Kasumi-1 (cell line): ENCODE measurements at places on chromosomes 12 and 14.

GRCh38 chr12:124351422-124351821 lies 56.5 kb downstream of the RFLNA start:
- no peak for DNase-seq

- peak; percentile 73 for DNase-seq
Measured at GRCh38 chr14:24806061-24806678, 172.2 kb upstream of the GZMB start.

DNA sequence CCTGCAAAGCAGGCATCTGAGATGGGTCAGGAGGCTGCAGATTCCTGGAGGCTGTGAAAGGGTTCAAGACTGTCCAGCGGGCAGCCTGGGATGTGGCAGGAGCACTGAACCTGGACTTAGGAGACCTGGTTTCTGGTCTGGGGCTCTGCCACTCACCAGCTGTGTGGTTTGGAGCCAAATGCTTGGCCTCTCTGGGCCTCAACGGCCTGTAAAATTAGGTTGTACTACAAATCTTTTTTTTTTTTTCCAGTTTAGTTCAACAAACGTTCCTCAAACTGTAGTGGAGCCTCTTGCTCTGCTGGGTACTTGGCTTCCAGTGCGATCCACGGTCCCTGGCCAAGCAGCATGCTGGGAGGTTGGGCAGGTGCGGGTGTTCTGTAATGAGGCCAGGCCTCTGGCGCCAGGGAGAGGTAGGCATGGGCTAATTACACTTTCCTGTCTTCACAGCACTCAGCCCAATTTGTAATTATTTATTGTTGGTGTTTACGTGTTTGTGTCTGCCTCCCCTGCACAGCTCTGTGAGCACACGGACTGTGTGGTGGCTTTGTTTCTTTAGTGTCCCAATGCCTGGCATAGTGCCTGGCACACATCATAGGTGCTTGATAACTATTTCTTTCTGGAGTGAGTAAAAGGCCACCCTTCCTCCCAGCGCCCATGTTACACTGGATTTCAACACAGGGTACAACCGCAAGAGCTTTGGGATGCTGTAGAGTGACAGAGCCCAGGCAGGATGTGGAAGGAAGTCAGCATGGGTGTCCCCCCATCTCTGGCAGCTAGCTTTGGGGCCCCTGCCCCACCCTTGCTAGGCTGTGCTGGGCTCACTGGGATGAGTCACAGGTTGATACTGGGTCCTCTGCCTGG lies 5.8 kb upstream of the KRT80 start:
- DNase-seq, result peak; percentile 96

DNA sequence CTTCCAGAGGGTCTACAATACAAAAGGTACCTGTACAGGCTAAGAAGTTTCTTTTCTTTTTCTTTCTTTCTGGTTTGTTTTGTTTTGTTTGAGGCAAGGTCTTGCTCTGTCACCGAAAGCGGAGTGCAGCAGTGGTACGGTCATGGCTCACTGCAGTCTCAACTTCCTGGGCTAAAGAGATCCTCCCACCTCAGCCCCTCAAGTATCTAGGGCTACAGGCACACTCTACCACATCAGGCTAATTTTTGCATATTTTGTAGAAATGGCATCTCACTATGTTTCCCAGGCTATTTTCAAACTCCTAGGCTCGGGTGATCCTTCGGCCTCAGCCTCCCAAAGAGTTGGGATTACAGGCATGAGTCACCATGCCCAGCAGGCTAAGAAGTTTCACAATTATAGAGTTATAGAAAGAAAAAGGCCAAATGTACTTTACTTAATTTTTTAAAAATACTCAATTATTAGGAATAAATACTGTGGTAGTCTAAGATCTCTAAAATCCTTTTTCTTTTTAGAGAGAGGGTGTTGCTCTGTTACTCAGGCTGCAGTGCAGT lies 3.0 kb upstream of the PIGH start:
- DNase-seq, result no peak

GRCh38 chr14:51520087-51520486 lies 131.6 kb upstream of the FRMD6 start:
- no peak for DNase-seq

DNA sequence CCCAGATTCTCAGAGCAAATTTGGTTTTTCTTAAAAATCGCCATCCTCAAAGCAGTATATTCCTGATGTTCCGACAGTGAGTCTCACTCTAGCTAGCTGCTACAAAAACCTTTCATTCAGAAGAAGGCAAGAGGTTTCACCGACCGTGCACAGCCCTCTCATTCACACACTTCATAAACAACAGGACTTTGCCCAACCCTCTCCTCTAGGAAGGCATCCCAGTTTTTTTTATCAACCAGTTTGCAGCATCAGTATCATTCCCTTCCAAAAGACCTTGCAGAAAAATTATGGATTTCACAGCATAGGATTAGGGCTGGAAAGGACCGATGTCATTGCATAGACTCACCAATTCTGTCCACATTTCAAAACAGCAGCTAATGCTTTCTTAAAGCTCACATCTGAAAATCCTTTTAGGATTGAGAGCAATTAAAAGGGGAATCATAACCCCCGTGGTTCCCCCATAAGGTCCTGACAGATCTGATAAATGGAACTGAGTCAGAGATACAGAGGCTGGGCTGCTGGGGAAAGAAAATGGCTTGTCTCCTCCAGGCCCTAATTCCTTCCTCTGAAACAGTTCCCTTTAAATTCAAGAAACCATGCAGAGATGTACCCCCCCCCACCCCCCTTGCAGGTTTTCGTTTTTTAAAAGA lies 597 bp downstream of the SVOP start:
- no peak for DNase-seq

DNA sequence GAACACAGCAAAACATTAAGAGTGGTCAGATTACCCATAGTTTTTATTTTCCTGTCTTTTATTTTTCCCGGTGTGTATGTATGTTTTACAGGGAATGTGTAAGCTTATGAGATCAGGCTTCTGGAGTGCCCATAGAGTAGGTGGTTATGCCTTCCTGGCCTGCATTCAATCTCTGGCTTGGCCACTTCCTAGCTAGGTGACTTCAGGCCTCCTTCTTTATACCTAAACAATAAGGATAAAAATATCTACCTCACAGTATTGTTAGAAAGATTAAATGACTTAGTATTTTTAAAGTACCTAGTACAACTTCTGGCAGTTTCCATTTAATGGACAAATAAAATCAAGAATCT lies 42.4 kb downstream of the ITPR2 start:
- DNase-seq, result no peak

DNA sequence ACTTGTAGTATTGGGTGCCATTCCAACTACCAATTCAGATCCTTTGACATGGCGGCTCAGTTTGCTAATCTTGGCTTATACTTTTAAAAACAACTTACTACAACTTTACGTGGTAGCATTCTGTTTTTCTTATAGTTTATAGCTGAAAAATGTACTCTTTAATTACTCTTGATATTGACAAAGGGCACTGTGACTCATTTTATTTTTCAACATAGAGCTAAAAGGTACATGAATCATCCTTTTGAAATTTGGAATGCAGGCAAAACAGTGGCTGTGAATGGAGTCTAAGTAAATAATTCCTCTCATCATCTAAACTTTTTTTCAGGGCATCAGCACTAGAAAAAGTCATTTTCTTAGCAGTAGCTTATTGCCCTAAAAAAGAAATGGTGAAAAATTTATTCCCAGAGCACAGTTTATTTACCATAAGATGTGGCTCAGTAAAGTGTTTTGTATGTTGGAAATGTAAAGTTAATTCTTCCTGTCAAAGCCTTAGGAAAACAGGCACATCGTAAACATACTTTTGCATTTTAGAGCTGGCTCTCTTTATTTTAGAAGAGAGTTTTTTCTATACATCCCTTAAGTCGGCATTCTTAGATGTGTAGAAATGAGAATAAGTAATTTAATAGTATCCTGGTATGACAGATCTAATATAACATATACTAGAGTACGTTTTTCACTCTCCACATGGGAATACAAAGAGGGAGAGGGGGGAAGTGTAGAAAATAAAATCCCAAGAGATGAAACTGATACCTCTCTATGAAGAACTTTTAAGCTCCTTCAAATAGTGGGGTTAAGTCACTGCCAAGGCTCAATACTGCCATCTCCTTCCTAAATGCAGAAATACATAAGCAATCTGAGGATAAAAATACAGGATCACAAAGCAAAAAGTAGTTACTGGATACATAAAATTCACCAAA lies 55.2 kb downstream of the SLC25A21 start:
- no peak for DNase-seq

DNA sequence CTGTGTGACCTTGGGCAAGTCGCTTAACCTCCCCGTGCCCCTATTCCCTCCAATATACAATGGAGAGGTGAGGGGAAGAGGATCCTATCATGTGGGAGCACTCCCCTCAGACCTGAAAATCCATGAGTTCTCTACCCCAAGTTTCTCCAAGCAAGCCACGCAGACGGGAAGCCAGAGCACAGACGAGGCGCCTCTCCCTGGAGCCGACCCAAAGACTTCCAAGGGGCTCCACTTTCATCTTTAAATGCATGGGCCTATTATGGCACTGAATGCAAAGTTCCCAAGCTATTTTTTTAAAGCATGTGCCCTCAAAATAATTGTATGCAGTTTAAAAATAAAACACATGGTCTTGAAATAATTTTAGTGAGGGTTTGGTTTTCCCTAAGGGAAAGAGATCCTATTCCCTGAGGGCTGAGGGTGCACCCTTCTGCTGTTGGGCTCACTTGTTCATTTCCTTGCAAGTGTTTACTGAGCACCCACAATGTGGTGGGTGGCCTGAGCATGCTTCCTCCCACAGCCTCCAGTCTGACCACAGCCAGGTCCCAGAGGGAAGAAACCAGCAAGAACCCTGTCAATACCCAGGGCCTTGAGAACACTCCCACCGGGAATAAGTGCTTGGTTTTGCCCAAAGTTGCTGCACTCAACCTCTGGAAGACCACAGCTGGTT lies 14.6 kb downstream of the CMKLR1 start:
- no peak for DNase-seq

DNA sequence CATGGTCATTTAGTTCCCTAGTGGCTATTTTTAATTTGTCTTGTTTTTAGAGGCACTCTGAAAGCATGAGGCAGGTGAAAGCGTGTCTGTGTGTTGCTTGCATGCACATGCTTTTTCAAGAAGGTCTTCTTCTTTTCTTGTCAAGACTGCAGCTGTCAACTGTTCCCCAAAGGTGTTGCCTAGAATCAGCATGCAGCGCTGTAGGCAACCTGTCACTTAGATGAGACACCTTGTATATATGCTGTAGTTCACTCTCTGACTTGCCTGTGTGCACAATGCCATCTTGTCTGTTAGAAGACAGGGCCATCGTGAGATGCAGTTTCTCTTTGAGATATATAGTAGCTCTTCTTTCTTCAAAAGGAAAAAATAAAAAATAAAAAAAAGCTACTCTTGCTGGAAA lies 885.7 kb downstream of the DIO2 start:
- DNase-seq, result no peak
